ENCODE measurements at places on chromosomes 2 and 18. TPM values are rescaled to one million over a fixed set of nuclear protein-coding genes. Genes with fewer than 3 reads are reported as not detected.

ZSWIM2 gene
- total RNA-seq: 0.62 TPM

RAB17 gene
- total RNA-seq: 0.12 TPM

PELI1 gene
- total RNA-seq: 9.5 TPM

AKAIN1 gene
- not detected for total RNA-seq

CCDC178 gene
- total RNA-seq: 2.7 TPM

UPP2 gene
- total RNA-seq: not detected

GALM gene
- 21.2 TPM for total RNA-seq

CYP27C1 gene
- total RNA-seq: not detected

MAPK4 gene
- total RNA-seq: not detected

MARCHF4 gene
- 3.1 TPM for total RNA-seq

SKA1 gene
- 9.9 TPM for total RNA-seq

ASB18 gene
- total RNA-seq: not detected

KCNE4 gene
- total RNA-seq: 12.6 TPM

ANKRD29 gene
- total RNA-seq: 2.3 TPM

MBP gene
- total RNA-seq: 4.0 TPM

FEV gene
- total RNA-seq: not detected
